ENCODE measurements at places on chromosomes 2 and 18.

GRCh38 chr2:9230051-9230802, 23.6 kb downstream of the ASAP2 start:
- DNase-seq = no peak

- no peak for DNase-seq
Measured at GRCh38 chr2:169071455-169071854, 2.1 kb downstream of the DHRS9 start.

DNA sequence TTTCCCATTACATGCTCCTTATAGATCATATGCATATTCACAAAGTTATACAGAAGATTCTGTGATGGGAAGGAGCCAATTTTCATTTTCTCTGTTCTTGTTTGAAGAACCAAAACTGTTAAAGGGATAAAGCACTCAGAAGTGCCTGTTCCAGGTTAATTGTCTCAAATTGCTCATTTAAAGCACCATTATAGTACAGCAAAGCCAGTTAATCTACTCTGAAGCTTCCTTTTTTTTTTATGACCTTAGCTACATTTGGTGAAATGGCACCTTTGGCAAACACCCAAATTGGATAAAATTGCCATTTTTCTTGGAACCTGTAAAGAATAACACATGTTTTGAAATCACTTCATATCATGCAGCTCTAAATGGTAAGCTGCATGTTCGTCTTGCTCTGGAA, 1092.3 kb downstream of the BCL11A start:
- no peak for DNase-seq

- DNase-seq = no peak
Measured at GRCh38 chr18:74796841-74797576, 199.3 kb downstream of the ZNF407 start.

- no peak for DNase-seq
Measured at GRCh38 chr2:207167099-207167923, 1.6 kb upstream of the KLF7 start.

- DNase-seq = peak; percentile 23
Measured at GRCh38 chr2:182818925-182819324, 47.5 kb downstream of the FRZB start.

- no peak for DNase-seq
Measured at GRCh38 chr2:55163274-55163721, 68.8 kb downstream of the CLHC1 start.

GRCh38 chr2:157856187-157856515, 20.0 kb downstream of the ACVR1 start:
- DNase-seq = no peak

DNA sequence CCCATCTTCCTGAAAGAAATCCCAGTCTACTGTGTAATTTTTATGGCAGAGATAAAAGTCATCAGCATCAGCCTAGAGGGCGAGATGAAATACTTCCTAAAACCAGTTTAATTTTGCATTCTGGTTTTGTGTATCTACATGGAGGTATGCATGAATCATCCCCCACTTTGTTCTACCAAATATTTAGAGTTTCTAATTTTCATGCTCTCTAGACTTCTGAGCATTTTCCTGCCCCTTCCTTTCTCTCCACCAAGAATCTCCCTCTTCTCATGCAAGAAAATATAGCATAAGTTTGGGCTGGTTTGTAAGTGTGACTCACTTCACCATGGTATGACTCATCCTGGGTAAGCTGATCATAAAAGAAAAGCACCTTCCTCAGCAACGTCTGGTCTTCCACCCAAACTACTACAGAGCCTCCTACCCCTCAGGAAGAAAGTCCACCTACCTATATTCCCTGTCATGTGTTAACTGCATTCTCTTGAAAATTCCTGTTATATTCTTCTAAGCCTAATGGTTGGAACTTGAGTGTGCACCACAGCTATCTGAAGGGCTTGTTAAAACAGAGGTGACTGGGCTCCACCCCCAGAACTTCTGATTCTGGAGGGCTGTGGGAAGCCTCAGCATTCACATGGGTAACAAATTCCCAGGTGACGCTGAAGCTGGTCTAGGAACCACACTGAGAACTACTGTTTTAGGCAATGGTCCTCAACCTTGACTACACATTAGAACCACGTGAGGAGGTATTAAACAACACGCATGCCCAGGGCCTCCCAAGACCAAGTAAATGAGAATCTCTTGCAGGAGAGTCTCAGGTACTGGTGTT, 37.4 kb upstream of the RAPGEF4 start:
- DNase-seq = no peak
